Erythroblast (primary cell): ENCODE measurements at places on chromosomes 12 and 14.
A peak's percentile ranks its signal among the peaks of the same experiment; 100 is the strongest.

DNA sequence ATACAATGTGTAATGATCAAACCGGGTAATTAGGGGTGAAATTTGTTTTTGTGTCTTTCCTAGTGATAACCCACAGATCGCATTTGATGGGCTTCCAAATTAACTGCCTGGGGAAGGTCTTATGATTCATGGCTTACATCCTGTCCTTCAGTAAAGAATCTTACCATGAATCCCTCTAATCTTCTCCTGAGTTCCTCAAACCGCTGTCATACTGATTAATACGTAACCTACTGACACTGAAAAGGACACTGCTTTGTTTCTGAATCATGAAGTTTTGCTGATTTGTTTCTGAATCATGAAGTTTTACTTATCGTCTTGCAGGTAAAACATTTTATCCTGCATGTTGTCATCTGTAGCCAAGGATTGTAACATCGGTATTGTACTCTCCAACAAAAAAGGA, 52.0 kb upstream of the CRY1 start:
- no peak for DNase-seq

DNA sequence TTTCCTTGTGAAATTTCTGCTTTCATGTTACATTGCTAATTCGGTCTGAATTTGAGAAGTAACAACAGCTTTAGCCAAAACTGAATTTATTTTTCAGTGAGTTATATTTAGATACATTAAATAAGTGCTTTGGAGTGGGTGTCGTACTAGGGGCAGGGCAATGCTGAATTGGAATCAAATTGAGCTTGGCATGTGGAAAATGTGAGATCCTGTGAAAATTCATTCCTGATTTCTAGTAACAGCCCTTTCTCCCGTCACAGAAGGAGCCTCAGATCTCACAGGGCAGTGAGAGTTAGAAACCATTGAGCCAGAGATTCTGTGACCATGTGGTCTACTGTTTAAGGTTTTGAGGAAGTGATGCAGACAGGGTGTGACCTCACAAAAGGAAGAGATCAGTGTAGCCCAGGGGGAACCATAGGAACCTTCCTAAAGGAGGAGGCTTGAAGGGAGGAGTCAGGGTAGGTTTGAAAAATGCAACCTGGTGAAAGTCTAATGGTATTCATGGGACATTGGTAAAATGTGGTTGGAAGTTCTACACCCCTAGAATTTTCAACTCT, 1136.8 kb downstream of the AACS start:
- no peak for DNase-seq

- DNase-seq: peak; percentile 74
Measured at GRCh38 chr12:46303039-46303666, 34.3 kb upstream of the SLC38A1 start.

GRCh38 chr12:116136340-116136739, 141.2 kb downstream of the MED13L start:
- DNase-seq: no peak

DNA sequence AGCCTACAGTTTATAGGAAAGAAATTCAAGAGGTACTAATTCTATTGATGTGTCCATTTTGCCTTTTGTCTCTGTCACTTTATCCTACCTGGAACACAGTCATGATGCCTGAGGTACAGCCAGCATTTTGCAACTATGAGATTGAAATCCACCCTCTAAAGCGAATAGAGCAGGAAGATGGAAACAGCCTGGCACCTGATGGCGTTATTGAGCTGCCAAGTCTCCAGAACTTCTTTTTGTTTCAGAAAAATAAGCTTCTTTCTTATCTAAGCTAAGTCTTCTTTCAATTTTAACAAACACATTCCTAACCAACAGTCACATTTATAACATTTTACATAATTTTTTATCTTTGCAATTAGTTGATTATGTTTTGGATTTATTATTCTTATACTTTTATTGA, 182.1 kb downstream of the PAWR start:
- DNase-seq: no peak

DNA sequence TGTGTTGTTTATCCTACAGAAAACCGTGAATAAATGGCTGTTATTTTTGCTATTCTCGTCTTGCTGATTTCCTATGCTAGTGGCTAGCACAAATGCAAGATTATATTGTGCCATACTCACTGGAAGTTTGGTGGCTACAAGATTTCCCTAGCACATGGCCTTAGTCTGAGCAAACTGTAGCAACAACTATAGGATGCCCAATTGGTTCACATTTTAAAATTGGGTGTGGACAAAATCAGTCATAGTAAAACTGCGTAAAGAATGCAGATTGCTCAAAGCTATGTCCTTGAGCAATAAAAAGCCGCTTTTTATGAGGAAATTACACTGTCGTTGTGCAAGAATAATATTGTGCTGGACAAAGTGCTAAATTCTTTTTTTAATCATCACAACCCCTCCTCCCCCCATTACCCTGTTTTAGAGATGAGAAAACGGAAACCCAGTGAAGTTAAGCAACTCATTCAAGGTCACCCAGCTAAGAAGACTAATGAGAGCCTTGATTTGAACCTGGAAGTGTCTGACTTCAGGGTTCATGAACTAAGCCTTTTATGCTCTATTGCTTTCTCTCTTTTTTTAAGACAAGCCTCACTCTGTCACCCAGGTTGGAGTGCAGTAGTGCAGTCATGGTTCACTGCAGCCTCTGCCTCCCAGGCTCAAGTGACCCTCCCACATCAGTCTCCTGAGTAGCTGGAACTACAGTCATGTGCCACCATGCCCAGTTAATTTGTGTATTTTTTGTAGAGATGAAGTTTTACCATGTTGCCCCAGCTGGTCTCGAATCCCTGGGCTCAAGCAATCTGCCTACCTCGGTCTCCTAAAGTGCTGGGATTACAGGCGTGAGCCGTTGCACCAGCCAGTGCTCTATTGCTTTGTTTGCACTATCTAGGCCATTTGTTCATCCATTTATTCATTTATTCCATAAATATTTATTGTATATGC, 73.6 kb downstream of the SRGAP1 start:
- DNase-seq: no peak

- no peak for DNase-seq
Measured at GRCh38 chr14:61641914-61642613, 53.2 kb upstream of the HIF1A start.

DNA sequence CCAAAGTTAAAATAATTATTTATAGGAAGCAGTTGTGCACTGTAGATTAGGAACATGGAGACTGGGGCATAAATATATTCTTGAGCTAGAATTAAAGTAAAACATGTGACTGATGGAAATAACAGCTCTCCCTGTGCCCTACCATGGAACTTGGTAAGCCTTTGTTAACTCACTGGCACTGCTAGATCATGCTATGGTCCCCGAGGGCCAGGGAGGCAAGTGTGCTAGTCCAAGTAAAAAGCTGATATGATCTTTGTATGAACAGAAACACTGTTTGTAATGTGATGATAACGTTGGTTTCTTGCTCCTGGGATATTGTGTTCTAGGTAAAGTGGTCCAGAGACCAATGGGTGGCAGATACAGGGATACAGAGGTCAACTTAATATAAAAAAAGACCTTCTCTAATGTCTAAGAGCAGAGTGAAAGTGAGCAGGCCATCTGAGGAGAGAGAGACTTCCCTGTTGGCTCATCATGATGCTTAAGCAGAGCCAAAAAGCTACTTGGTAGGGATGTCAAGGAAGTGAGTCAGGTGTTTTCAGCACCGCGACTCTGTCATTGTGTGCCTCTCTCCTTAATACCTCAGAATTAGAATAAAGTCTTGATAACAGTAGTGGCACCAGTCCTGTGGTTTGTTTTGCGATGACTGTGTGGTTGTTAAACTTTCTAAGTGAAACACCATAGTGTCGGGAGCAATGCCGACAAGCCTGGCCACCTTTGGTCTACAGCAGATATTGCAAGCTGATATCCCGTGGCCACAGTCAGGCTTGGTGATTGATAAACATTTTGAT, 27.6 kb downstream of the BICD1 start:
- DNase-seq: no peak

- DNase-seq: peak; percentile 46
Measured at GRCh38 chr14:64775081-64775777, 71.0 kb downstream of the PLEKHG3 start.

- peak; percentile 76 for DNase-seq
Measured at GRCh38 chr12:48999371-49000131, at the start of gene DDN. Gene DDN (minus strand): TSS chr12:48999375. CDS start chr12:48999287, 88 bp downstream.

- no peak for DNase-seq
Measured at GRCh38 chr14:88017535-88017934, 12.6 kb downstream of the GPR65 start.

DNA sequence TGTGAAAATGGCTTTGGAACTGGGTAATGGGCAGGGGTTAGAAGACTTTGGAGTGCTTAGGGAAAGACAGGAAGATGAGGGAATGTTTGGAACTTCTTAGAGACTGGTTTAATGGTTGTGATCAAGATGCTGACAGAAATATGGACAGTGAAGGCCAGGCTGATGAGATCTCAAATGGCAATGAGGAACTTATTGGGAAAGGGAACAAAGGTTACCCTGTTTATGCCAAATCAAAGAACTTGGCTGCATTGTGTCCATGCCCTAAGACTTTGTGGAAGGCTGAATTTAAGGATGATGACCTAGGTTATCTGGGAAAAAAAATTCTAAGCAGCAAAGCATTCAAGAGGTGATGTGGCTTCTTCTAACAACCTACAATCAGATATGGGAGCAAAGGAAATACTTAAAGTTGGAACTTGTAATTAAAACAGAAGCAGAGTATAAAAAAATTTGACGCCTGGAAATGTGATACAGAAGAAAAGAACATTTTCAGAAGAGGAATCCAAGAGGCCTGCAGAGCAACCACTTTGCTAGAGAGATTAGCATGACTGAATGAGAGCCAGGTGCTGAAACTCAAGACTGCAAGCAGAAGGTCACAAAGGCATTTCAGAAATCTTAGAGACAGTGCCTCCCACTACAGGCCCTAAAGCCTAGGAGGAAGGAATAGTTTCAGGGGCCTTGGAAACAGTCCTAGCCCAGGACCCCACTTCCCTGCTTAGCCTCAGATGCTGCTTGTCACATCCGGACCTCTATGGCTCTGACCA, 65.6 kb upstream of the FLRT2 start:
- no peak for DNase-seq

- peak; percentile 63 for DNase-seq
Measured at GRCh38 chr14:86788224-86788623, 1204.8 kb downstream of the GALC start.

DNA sequence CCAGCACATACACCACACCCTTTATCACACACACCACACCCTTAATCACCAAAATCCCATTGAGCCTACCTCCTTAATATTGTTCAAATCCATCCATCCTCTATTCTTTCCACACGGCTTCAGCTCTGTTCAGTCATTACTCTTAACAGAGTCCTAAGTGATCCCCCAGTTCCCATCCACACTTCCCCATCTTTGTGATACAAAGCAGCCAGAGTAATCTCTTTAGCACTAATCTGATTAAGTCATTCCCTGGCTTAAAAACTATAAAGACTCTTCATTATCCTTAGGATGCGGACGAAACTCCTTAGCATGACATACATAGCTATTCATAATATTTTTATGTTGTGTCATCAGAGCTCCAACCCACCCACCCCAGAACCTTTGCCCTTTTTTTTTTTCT, 14.7 kb upstream of the MFAP5 start:
- no peak for DNase-seq

DNA sequence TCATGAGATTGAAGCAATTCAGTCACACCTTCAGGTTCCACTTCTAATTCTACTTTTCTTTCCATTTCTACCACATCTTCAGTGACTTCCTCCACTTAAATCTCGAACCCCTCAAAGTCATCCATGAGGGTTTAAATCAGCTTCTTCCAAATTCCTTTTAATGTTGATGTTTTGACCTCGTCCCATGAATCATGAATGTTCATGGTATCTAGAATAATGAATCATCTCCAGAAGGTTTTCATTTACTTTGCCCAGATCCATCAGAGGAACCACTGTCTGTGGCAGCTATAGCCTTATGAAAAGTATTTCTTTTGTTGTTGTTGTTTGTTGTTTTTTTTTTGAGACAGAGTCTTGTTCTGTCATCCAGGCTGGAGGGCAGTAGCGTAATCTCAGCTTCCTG, 7.6 kb downstream of the RXYLT1 start:
- no peak for DNase-seq

- DNase-seq: no peak
Measured at GRCh38 chr14:25396128-25396527, 346.2 kb upstream of the STXBP6 start.

GRCh38 chr14:92657457-92658142, 90.8 kb downstream of the LGMN start:
- DNase-seq: no peak

DNA sequence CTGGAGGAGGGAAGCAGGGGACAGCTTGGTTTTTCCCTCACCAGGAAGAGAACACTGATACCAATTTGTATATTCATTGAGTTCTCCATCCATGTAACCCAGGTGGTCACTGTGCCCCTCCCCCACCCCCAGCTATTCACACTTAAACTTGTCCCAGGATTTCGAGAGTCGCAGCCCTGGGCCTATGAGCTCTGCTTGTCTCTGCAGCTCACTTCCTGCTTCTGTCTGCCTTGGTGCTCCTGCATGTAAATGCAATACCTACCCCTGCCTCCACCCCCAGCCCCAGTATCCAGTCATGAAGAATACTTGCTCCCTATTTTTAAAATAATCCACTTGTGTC, 452.2 kb downstream of the BCL11B start:
- no peak for DNase-seq

DNA sequence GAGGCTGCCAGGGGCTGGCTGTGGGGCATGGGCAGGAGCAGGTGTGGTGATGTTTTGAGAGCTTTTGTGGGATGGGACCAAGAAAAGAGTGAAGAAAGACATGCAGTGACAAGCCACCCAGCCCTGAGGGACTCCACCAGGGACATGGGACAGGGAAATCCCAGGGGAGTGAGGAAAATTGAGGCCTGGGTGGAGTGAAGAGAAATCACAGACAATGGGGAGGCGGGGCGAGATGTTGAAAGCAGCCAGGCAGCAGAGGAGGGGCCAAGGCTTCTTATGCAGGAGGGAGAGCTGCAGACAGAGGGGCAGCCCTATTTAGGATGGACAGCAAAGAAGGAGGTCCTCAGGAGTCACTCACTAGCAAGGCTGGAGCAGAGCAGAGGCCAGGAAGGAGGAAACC, 4.2 kb upstream of the KRT1 start:
- DNase-seq: no peak

DNA sequence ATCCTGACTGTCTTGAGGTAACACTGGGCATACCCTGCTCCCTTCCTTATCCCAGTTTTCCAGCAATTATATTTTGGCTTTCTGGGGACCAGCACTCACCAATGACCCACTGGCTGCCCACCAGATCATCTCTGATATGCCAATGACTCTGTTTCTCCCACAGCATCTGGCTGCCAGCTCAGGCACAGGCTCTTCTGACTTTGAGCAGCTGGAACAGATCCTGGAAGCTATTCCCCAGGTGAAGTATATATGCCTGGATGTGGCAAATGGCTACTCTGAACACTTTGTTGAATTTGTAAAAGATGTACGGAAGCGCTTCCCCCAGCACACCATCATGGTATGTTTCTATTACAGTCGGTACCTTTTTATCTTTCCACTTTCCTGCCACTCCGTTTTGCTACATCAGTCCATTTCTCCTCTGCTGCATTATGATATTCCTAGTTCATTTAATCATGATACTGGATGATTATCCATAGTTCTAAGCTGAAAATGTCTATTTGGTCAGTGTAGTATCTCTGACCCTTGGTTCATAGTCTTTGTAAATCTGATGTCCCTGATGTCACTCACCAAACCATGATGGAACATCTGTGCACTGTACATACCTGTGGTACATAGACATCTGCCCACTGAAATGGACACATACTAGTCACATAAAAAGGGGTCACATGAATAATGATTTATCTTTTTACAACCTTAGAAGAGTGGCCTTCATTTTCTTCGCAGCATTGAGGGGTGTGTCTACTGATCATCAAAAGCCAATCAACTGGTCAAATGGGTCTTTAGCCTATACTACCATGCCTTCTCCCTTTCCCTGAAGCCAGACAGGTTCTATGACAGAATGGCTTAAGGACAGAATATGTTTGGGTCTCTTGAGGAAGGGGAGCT, 3.3 kb downstream of the GMPR2 start:
- DNase-seq: no peak

GRCh38 chr12:103580026-103580425, 7.0 kb upstream of the STAB2 start:
- DNase-seq: no peak
